Left renal cortex interstitium (tissue), 4 donors: ENCODE measurements at places on chromosomes 3 and 15. TPM values are rescaled to one million over a fixed set of nuclear protein-coding genes. Genes with fewer than 3 reads are reported as not detected.

Gene TRA2B
- polyA plus RNA-seq = 268 TPM

Gene EXD1
- polyA plus RNA-seq = not detected

Gene CYP1A2
- 0.14 TPM for polyA plus RNA-seq

Gene CD96
- 1.2 TPM for polyA plus RNA-seq

Gene FRMD5
- 1.5 TPM for polyA plus RNA-seq

Gene PLAAT1
- polyA plus RNA-seq = 3.3 TPM

Gene CXCR6
- polyA plus RNA-seq = 0.16 TPM

Gene KBTBD13
- 0.04 TPM for polyA plus RNA-seq

Gene GRIP2
- 0.91 TPM for polyA plus RNA-seq

Gene POPDC2
- 4.3 TPM for polyA plus RNA-seq

Gene GCHFR
- polyA plus RNA-seq = 44.3 TPM

Gene TM4SF1
- 51.6 TPM for polyA plus RNA-seq

Gene GOLGA8K
- 0.41 TPM for polyA plus RNA-seq
